ENCODE measurements at places on chromosomes 16 and 17.
A peak's percentile ranks its signal among the peaks of the same experiment; 100 is the strongest.

DNA sequence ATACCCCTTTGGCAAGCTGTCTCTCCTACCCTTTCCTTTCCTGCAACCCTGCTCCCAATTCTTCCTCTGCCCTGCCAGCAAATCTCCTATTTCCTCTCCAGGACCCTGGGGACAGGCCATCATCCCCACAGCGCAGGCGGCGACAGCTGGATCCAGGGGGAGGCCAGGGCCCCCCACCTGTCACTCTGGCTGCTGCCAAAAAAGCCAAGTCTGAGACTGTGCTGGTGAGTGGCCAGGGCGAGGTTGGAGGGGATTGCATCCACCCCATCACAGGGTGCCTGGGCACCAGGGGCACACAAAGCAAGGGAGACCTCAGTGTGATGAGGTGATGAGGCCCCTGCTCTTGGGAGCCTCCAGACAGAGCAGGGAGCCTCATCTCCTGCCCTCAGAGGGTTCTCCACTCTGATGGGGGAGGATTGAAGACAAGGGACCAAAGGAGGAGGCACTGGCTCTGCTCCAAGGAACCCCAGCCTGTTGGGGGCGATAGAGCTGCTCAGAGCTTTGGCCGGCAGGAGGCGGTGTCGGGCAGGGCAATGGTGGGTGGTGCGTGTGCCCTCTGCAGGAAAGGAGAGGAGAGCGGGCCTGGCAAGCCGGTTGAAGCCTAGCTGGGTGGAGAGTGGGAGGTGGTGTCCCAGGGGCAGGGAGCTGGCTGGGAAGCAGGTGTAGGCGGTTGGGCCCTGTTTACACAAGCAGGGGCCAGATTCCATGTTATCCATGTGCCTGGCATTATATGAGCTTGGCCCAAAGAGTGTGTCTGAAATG lies 15.6 kb upstream of the PDK2 start:
- DNase-seq: no peak

DNA sequence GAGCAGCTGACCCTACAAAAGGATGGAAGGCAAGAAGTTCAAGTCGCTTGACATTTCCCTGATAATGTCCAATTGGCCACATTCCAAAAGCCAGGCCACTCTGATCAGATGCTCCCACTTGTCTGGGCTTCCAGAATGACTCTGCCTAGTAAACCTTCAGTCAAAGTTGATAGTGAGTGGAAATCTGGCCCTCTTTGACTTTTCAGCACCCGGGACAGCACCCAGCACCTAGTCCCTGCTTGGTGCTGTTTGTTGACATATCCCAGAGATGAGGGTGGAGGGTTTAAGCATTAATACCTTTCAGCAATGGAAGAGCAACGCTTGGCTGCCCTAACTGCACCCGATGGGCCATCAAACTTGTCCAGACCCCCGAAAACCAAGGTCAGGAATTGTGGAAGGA lies 131.3 kb downstream of the AIPL1 start:
- DNase-seq: peak; percentile 52

- DNase-seq: no peak
Measured at GRCh38 chr17:27845264-27846041, 45.1 kb upstream of the NOS2 start.

GRCh38 chr16:6735631-6736030 lies 597.0 kb upstream of the RBFOX1 start:
- DNase-seq: no peak

GRCh38 chr17:45260204-45260783 lies 1.6 kb downstream of the SPATA32 start:
- DNase-seq: no peak

- DNase-seq: peak; percentile 15
Measured at GRCh38 chr16:70381604-70382342, 35.1 kb downstream of the DDX19A start.

DNA sequence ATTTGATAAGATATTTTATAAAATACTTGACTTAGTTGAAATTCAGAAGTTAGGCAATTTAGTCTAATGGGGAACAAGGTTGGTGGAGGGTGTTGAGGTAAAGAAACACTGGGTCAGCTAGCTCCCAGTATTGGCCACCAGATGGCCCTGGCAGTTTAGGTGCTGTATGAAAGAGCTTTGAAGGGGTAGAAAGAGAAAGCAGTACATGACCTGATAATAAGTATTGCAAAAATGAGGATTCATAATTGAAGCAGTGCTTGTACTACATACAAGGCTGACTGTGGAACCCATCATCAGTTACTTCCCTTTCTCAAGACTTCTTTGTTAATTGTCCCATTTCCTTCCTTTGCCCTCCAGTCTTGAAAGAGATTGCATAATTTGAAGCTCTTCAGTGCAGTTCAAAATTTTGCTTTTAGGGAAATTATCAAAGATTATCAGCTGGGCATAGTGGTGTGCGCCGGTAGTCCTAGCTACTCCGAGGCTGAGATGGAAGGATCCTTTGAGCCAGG lies 29.4 kb downstream of the TANC2 start:
- no peak for DNase-seq

DNA sequence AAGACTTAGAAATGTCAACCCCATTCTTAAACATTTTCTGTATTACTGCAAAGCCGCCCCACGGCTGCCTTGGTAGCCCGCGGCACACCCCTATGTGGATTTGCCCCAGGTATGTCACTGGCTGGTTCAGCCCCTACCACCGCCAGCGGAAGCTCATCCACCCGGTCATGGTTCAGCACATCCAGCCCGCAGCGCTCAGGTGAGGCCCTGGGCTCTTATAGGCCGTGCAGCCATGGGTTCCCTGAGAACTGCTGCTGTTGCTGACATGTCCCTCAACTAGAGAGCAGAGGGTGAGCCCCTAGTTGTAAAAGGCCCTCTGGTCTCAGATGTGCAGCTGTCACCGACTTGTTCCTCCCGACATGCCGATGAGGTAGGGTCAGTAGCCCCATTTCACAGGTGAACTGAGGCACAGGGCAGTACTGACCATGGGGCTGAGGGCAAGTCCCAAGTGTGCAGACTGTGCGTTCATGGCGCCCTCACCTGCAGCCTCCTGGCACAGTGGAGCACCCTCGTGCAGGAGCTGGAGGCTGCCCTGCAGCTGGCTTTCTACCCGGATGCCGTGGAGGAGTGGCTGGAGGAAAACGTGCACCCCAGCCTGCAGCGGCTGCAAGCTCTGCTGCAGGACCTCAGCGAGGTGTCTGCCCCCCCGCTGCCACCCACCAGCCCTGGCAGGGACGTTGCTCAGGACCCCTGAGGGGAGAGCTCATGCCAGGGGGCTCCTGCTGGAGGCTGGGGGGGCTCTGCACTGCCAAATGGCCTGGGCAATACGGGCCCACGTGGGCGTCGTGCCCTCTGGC lies 8.7 kb downstream of the CYBC1 start:
- no peak for DNase-seq

DNA sequence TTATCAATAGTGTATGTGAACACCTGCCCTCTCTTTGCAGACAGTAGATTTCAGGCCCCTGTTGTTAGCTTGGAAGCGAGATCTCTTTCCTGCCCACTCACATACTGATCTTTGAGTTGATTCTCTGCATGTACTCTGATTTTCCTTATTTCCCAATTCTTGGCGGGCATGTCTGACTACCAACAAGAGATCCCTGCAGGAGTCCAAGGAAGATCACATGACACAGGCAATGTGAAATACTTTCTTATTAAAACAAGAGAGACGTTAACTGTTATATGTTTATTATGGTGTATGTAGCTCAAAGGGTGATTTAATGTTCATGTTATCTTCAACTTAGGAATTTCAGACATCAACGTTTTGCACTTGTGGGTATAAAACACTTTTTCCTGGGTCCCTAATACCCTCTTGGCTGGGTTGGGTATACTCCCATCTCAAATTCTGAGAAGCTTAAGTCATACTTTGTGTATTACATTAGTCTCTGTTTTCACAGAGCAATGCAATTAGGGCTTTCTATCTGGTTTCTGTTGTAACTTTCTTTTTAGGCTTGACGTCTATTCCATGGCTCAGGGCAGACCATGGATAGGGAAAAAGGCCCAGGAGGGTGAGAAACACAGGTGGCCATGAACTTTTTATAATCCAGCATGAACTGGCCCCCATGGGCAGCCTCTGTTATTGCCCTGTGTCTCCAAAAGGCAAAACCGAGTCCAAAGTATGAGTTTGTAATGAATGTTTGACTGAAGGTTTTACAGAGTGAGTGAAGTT lies 32.2 kb downstream of the HSD17B2 start:
- no peak for DNase-seq

- no peak for DNase-seq
Measured at GRCh38 chr17:6690641-6691040, 22.5 kb downstream of the SLC13A5 start.

GRCh38 chr16:67389911-67390815 lies 3.1 kb downstream of the TPPP3 start:
- no peak for DNase-seq

All from progenitor cell of endocrine pancreas (in vitro differentiated cells).